NCI-H2107 (cell line): ENCODE measurements at places on chromosomes 2 and 18.

DNA sequence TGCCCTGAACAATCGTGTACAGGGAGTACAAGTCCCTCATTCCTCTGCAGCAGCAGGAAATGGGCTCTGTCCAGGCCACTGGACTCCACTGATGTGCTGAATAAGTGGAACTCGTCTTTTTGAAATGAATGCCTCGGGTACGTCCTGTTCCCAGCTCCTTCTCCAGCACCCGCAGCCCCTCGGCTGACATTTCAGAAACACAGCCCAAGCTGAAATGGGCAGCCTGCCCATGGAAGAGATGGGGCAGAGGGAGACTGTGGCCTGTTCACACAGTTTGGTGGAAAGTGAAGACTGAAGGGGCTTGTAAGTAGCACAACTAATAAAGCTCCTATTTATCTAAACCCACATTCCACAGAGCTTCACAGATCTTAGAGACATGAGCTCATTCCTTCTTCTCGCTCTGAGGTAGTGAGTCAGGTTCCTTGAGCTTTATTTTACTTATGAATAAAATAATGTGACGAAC lies 498.6 kb downstream of the TXNL1 start:
- no peak for DNase-seq

- no peak for DNase-seq
Measured at GRCh38 chr2:197293252-197294007, 17.1 kb downstream of the ANKRD44 start.

DNA sequence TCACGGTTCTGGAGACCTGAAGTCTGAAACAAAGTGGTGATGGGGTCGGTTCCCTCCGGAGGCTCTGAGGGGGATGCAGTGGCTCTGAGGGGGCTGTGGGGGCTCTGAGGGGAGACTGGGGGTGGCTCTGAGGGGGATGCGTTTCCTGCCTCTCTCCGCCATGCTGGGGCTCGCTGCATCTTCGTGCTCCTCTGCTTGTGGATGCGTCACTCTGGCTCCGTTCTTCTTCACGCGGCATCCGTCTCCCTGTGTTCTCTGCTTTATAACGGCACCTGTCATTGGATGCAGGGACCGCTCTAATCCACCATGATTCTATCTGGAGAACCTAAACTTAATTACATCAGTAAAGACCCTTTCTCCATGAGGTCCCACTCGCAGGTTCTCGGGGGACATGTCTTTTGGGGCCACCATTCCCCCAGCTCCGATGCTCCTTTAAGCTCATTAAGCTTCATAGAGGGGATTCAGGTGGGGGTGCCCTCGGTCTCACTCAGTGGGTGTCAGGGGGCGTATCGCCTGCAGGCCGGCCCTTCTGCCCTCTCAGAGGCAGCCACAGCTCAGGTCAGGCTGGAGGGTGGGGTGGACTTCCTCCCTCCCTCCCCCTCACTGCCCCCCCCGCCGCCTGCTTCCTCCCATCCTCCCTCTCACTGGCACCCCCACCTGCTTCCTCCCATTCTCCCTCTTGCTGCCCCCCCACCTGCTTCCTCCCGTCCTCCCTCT lies 18.4 kb downstream of the RTP5 start:
- DNase-seq = no peak

- no peak for DNase-seq
Measured at GRCh38 chr18:34493099-34493544, 217.0 kb upstream of the DTNA start.

- no peak for DNase-seq
Measured at GRCh38 chr18:79553154-79553553, 126.4 kb upstream of the CTDP1 start.

- no peak for DNase-seq
Measured at GRCh38 chr2:52475590-52475989, 1292.0 kb upstream of the CHAC2 start.

GRCh38 chr2:185279999-185280398 lies 458.6 kb upstream of the FSIP2 start:
- no peak for DNase-seq

DNA sequence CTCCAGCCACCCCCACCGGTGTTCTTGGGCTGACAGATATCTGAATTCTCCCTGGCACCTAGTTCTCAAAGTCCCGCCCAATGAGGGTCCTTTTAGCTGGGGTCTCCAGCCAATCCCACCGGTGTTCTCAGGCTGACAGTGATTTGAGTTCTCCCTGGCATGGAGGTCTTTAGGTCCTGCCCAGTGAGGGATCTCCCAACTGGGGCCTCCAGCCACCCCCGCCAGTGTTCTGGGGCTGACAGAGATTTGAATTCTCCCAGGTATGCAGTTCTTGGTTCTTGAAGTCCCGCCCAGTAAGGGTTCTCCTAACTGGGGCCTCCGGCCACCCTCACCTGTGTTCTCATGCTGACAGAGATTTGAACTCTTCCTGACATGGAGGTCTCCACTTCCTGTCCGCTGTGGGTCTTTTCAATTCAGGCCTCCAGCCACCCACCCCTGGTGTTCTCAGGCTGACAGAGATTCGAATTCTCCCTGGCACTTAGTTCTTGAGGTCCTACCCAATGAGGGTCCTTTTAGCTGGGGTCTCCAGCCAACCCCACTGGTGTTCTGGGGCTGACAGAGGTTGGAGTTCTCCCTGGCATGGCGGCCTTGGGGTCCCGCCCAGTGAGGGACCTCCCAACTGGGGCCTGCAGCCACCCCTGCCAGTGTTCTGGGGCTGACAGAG lies 154.6 kb downstream of the ANKRD36 start:
- DNase-seq = no peak

DNA sequence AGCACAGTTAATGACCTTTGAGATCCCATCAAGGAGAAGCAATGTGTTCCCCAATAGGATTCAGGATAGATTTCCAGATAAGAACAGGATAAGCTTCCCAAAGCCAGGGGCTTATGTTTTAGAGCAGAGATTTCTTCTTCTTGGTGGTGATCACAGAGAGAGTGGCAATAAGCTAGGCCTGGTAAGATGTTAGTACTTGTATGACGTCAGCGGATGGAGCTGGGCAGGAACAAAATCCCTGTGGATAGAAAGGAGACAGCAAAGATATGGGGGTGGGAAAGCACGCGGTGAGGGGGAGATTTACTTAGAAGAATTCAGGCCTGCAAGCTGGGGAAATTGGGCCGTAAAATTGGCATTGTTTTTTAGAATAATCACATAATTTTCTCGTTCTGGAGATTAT lies 323.0 kb downstream of the MTX2 start:
- no peak for DNase-seq

DNA sequence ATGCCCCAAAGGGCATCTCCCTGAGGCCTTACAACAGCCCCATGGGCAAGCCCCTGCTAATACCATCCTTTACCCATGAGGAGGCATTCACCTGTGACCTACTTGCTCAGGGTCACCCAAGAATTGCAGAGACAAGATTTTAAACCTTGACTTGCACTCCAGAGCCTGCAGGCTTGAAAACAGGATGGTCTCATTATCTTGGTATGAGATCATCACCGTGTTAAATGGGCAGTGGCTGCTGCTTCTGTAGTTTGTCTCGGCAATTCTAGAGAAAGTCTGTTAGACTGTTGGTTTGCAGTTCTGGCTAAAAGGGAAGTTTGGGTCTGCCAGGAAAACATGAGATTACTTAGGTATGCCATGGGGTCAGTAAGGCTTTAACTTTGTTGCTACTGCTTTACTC lies 698.9 kb downstream of the GALR1 start:
- no peak for DNase-seq

GRCh38 chr2:28567061-28567471 lies 71.2 kb downstream of the PLB1 start:
- DNase-seq = peak; percentile 33

- peak; percentile 21 for DNase-seq
Measured at GRCh38 chr2:235170536-235171521, 219.0 kb downstream of the SH3BP4 start.

DNA sequence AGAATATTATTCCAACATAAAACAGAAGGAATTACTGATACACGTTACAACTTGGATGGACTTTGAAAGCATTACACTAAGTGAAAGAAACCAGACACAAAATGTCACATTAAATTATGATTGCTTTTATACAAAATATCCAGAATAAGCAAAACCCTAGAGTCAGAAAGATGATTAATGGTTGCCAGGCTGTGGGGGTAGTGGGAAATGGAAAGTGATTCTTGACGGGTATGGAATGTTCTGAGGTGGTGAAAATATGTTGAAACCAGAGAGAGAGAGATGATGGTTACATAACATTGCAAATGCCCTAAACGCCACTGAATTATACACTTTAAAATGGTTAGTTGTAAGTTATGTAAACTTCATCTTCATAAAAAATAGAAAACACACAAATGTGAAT lies 1057.2 kb upstream of the TMEFF2 start:
- no peak for DNase-seq

GRCh38 chr18:56795381-56795780 lies 144.2 kb downstream of the WDR7 start:
- DNase-seq = no peak

DNA sequence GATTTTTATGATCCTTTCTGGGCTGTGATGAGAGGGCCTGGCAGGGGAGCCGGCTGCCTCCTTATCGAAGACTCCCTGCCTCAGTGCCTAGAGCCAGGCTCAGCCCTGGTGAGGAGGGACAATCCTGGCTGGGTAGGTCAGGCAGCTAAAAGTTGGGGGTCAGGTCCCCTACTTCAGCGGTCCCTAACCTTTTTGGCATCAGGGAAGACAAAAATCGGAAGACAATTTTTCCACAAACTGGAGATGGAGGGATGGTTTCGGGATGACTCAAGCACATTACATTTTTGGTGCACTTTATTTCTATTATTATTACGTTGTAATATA lies 53.1 kb downstream of the HS1BP3 start:
- no peak for DNase-seq

DNA sequence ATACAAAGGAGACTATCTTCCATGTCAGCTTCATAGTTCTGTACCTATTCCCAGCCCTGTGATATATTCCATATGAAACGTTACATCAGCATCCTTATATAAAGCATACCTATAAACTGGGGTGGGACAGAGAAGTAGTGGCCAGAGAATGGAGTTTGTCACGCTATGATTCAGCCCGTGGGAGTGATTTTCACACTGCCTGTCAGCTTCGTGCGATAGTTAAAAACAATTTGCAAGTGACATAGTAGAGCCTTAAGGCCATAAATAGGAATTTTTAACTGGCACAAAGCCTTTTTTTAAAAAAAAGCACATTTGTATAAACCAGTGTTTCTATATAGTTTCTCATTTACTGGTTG lies 30.2 kb downstream of the PKP4 start:
- DNase-seq = no peak

- peak; percentile 38 for DNase-seq
Measured at GRCh38 chr18:56382541-56382940, 255.9 kb downstream of the TXNL1 start.

GRCh38 chr18:74063023-74063422 lies 84.6 kb downstream of the FBXO15 start:
- no peak for DNase-seq

GRCh38 chr18:31672628-31673135 lies 11.7 kb downstream of the B4GALT6 start:
- DNase-seq = no peak

DNA sequence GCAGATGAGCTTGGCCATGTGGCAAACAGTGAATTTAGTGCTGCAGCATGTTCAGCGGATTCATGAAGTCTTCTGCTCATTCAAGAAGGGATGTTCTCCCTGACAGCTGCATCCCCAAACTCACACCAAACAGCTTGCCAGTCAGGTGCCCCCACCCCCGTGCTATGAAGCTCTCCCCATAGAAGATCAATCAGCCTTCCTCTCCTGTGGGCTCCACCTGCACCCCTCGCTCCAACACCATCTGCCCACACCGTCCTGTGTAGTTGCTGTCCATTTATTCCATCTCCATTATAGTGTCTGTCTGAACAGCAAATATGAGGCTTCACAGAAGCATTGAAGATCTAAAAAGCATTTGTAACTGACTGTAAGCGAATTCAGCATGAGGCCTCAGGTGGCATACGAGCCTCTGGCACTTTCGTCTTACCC lies 218.9 kb downstream of the BCL2 start:
- no peak for DNase-seq

DNA sequence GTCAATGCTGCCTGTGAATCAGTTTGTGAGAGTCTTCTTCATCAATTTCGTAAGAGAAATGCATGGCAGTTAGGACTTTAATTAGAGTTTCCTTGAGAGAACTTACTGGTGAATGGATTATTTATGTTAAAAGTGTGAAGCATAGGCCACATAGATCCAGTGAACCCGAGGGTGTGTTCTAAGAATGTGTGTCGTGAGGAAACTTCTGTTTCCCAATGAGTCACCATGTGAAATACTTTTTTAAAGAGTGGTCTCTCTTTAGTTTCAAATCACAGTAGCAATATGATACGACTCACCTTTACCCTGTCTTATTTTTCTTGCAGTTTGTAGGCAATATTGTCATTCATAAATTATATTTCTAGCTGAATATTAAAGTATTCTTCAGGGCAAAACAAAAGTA lies 18.5 kb downstream of the THSD7B start:
- no peak for DNase-seq

GRCh38 chr2:88038263-88039105 lies 17.1 kb downstream of the KRCC1 start:
- DNase-seq = no peak

DNA sequence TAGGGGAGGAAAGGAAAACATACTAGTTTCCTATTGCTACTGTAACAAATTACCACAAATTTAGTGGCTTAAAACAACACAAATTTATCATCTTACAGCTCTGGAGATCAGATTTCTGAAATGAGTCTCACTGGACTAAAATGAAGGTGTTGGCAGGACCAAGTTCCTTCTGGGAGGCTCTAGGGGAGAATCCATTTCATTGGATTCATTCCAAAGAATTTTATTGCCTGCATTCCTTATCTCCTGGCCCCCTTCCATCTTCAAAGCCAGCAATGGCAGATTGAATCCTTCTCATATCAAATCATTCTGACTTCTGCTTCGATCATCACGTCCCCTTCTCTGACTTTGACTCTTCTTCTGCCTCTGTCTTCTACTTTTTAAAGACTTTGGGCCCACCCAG lies 250.9 kb downstream of the IRS1 start:
- DNase-seq = no peak

- no peak for DNase-seq
Measured at GRCh38 chr2:238093181-238094140, 6.7 kb upstream of the ESPNL start.

DNA sequence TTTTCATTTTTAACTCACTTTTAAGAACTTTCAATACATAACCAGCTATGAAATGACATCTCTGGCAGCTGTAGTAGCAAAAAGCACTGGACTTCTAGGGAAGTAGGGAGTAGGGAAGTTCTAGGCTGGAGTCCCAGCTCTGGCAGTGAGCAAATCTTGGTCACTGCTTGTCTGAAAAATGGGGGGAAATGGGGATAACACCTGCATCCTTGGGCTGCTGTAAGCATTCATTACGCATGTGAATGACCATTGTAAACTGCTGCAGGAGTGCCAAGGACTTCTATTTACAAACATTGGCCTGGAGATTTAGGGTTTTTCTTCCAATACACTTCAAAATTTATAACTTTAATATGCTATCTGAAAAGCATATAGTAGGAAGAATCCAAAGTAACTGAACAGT lies 972 bp upstream of the MPP4 start:
- no peak for DNase-seq

- no peak for DNase-seq
Measured at GRCh38 chr18:2636126-2636631, 19.3 kb upstream of the SMCHD1 start.

- no peak for DNase-seq
Measured at GRCh38 chr2:190809139-190809764, 71.4 kb upstream of the GLS start.
